ENCODE measurements at places on chromosomes 1 and 21. TPM values are rescaled to one million over a fixed set of nuclear protein-coding genes. Genes with fewer than 3 reads are reported as not detected.

Gene FHAD1
- 0.18 TPM for total RNA-seq

Gene WRAP73
- 34.2 TPM for total RNA-seq

Gene KLHL20
- 20.3 TPM for total RNA-seq

Gene CLCNKA
- not detected for total RNA-seq

Gene GON4L
- 71.5 TPM for total RNA-seq

Gene SERTAD4
- not detected for total RNA-seq

Gene NBPF14
- 22.6 TPM for total RNA-seq

Gene TTLL7
- 1.5 TPM for total RNA-seq

Gene RNU1-2
- 1,658 TPM for total RNA-seq

Gene SPRR2F
- not detected for total RNA-seq

Gene TDRD5
- total RNA-seq, result not detected

Gene TOMM40L
- 19.6 TPM for total RNA-seq

Gene PTPRU
- total RNA-seq, result 0.36 TPM

Gene FMOD
- total RNA-seq, result 0.40 TPM

Measured in activated naive CD4-positive, alpha-beta T cell treated with anti-CD3 and anti-CD28 coated beads, Interleukin-2, amount 10 ng/mL, durations not matched to agents 5 hours and 36 hours (primary cell).